NCI-H2029 (cell line): ENCODE measurements at places on chromosomes 6 and 20.

DNA sequence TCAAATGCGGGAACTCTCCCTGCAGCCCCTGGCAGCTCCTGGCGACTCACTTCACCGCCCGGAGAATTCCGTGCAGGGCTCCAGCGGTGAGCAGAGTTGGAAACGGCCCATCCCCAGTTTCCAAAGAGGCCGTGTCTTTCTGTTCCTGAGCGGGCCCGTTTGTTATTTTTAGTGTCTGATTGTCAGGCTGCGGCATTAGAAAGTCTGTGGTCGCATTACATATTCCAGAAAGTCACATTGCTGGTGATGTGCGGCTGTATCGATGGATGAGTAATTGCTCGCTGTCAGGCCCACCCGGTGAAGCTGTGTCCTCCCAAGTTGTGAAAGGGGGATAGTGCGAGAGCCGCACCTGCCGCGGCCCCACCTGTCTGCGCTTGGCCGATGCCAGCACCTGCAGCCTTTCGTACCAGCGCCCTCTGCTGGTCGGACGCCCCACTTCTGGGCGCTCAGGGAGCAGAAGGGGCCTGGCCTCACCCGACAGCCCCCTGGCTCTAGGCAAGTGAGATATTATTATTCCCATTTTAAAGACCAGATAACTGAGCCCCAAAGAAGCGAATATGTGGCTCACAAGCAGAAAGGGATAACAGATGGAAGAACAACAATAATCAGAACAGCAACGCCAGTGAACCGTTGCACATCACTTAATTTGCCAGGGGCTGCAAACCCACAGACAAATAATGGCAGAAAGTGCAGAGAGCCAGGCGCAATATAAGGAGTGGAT lies 244.9 kb downstream of the TSHZ2 start:
- peak; percentile 65 for DNase-seq

GRCh38 chr6:35258858-35259193 lies 709 bp upstream of the ZNF76 start:
- DNase-seq, result peak; percentile 43

GRCh38 chr6:107489636-107490565 lies at the start of gene SOBP:
SOBP (plus strand) TSS chr6:107490117; CDS start chr6:107490617, 500 bp downstream.
- DNase-seq, result no peak

- DNase-seq, result peak; percentile 80
These were observed 24.2 kb downstream of the NQO2 start for GRCh38 chr6:3023663-3024483.

- no peak for DNase-seq
These were observed 99.3 kb downstream of the BMP5 start for GRCh38 chr6:55776113-55776512.

GRCh38 chr6:2714111-2714895 lies 36.4 kb downstream of the MYLK4 start:
- DNase-seq, result no peak
